Upper lobe of right lung (tissue), 1 donor: ENCODE measurements at places on chromosomes 3 and 15.
A peak's percentile ranks its signal among the peaks of the same experiment; 100 is the strongest.

DNA sequence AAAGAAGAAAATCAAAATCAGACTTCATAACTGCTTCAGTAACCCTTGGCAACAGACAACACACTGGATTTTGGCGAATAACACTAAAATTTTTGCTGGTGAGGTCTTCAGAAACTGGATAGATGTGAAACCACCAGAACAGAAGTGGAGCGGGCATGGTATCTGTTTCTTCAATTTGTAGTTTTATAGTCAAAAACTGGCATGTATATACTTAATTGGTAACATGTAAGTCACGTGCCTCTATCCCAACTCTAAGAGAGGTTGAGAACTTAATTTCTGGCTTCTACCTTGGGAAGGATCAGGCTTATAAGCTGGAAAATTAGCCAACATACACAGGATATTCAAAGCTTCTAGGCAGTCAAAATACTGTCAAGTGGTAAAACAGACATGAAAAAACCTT, 172.6 kb upstream of the CHL1 start:
- DNase-seq, result no peak

GRCh38 chr15:100596792-100597191, 5.2 kb downstream of the LINS1 start:
- DNase-seq, result no peak

- no peak for DNase-seq
Measured at GRCh38 chr3:159451482-159451881, 537.2 kb upstream of the IL12A start.

DNA sequence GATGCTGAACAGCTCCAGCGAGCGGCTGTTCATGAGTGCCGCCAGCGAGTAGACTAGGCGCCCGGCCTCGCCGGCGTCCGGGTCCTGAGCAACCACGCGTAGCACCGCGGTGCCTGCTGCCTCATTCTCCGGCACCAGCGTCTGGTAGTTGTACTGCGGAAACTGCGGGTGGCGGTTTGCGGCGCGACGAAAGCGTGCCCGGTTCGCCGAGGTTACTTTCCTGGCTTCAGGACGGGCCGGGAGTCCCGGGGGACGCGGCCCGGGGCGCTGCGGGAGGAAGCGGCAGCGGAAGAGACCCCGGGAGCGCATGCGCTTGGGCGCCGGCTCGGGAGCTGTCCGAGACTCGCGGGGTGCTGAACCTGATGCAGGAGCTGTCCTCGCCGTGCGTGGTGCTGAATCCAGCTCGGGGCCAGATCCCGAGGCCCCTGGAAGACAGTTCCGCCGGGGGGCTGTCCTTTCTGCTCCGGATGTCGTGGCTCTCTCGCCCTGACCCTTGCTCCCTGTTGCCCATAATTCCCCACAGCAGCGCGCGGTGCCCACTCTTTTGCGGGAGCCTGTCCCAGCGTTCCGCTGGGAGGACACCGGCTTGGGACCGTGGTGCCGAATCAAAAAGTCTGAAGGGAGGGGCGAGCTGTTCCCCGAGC, 1.1 kb downstream of the CELSR3 start:
- peak; percentile 83 for DNase-seq

GRCh38 chr15:72033285-72033684, 84.7 kb downstream of the MYO9A start:
- no peak for DNase-seq

- DNase-seq, result no peak
Measured at GRCh38 chr3:138854204-138854603, 19.5 kb upstream of the PIK3CB start.

GRCh38 chr15:67678993-67679392, 136.5 kb downstream of the MAP2K5 start:
- no peak for DNase-seq

GRCh38 chr3:160860346-160860745, 104.3 kb downstream of the PPM1L start:
- no peak for DNase-seq

- no peak for DNase-seq
Measured at GRCh38 chr3:179336345-179336929, 11.1 kb upstream of the MFN1 start.

GRCh38 chr15:33533197-33533596, 222.4 kb downstream of the RYR3 start:
- no peak for DNase-seq
